Activated naive CD8-positive, alpha-beta T cell treated with anti-CD3 and anti-CD28 coated beads, Interleukin-2, amount 10 ng/mL, durations not matched to agents 7 days and 5 days (primary cell): ENCODE measurements at places on chromosomes 4 and X. TPM values are rescaled to one million over a fixed set of nuclear protein-coding genes. Genes with fewer than 3 reads are reported as not detected.

MAGT1 gene
- total RNA-seq, result 44.8 TPM

MAGEA12 gene
- not detected for total RNA-seq

ATP2B3 gene
- not detected for total RNA-seq

MSN gene
- total RNA-seq, result 483 TPM

RAB41 gene
- not detected for total RNA-seq

PLAC8 gene
- 305 TPM for total RNA-seq

CLDN22 gene
- total RNA-seq, result not detected

FHIP1A gene
- total RNA-seq, result 0.83 TPM

NEXMIF gene
- 1.3 TPM for total RNA-seq

ZNF827 gene
- total RNA-seq, result 22.4 TPM

RBM3 gene
- 159 TPM for total RNA-seq

FTSJ1 gene
- 59.2 TPM for total RNA-seq

SORBS2 gene
- total RNA-seq, result not detected

MAGEA6 gene
- not detected for total RNA-seq

GAGE12J gene
- not detected for total RNA-seq
